Esophagus mucosa (tissue), 1 donor: ENCODE measurements at places on chromosomes 6 and 20.
A peak's percentile ranks its signal among the peaks of the same experiment; 100 is the strongest.

DNA sequence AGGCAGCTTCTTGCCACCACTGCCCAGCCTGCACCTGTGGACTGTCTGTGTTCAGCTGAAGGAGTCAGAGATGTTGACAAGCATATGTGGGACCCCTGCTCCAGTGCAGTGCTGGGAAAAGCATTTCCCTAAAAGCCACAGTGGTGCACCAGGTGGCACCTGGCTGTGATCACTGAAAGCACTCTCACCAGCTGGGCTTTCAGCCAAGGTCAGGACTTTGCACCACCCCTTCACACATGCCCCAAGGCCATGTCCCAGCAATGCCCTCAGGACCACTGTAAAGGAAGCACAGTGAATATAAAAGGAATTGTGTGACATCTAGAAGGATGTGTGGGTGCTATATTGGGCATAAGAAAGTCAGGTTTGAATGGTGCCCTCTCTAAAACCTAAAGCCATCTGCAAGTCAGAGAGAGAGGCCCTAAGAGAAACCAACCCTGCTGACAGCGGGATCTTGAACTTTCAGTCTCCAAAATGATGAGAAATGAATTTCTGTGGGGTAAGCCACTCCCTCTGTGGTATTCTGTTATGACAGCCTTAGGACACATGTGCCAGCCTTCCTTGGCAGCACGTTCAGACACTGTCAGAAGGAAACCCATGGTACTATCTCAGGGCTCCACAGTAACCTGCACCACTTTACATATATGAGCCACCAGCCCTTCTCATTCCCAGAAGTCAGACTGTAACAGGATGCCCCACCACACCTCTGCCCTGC lies 30.7 kb downstream of the CBLN4 start:
- no peak for ATAC-seq

DNA sequence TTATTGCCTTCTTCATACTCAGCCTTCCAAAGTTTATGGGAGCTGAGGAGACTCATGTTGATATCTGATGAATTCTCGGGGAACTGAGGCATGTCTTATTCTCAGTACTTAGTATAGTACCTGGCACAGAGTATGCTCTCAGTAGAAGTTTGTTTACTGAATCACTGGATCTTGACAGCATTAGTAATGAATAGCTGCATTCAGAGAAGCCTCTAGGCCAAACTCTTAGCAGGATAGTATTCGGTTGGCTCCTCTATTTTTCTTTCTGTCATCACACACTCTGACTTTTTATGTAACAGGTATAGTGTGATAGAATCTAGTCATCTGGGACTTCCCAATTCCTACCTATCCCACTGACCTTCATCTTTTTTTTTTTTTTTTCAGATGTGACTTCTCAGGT lies 566.4 kb upstream of the MAN1A1 start:
- peak; percentile 54 for ATAC-seq

- peak; percentile 54 for ATAC-seq
Observed at GRCh38 chr6:157514659-157515496, 133.9 kb downstream of the ZDHHC14 start.

DNA sequence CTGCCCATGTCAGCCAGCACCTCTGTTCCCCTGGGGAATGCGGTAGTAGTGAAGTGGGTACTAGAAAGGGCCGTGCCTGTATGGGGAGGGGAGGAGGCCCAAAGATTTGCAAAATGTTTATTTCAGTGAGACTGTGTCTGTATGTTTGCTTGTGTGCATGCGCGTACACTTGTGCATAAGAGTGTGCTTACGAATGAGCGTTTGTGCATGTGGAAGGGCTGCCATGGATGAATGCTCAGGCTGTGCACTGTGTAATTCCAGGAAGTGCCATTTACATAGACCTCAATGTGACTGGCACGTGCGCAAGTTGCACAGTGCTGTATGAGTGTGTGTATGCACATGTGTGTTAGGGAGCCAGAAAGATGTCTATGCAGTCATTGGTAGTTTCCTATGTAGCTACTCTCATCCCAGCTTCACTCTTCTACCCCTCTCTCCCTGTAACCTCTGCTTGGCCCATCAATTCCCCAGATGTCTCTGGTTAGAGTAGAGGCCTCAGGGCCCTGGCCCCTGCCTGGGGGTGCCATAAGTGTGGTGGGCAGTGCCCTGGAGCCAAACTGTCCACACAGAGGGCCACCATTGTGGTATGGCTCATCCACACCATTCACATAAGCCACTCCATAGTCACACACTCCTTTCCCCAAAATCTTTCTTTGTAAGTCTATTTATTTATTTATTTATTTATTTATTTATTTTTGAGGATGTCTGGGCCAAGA lies 26.8 kb upstream of the SLC22A7 start:
- peak; percentile 24 for ATAC-seq

- ATAC-seq, result no peak
Observed at GRCh38 chr20:39222101-39222500, 260.0 kb downstream of the DHX35 start.

DNA sequence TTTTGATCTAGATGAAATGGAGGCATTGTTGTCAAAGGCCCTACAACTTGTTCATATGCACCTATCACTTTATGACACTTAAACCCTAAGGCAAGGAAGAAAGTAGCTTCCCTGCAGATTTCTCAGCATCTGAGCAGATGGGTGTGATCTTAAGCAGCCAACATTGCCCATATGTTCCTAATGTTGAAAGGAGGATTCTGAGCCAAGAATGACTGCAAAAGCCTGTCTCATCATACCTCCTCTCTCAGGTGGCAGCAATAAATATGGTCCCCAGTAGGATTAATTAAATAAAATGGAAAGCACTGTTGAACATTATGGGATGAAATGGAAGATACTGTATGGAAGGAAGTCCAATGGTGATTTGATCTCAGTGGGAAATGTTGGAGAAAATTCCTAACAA lies 538.1 kb upstream of the MAN1A1 start:
- ATAC-seq, result no peak

DNA sequence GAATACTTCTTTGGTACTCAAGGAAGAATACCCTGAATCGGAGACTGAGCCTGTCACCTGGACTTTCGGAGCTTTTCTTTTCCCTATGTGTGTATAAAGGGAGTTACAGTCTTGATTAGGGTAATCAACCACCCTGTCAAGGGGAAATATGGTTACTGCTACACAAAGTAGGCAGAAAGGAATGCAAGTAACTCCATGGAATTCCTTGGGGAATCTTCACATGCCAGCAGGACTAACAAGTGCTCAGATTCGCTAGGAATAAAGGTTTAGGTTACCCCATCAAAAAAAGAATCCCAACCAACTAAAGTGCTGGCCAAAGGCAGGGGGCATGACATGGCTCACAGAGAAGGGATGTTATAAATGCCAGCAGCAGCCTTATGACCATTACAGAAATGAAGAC lies 10.4 kb downstream of the KCNS1 start:
- ATAC-seq, result no peak

GRCh38 chr20:47973519-47974233 lies 188.4 kb upstream of the SULF2 start:
- peak; percentile 36 for ATAC-seq

GRCh38 chr20:50418890-50419642 lies 91.1 kb upstream of the PTPN1 start:
- ATAC-seq, result no peak

DNA sequence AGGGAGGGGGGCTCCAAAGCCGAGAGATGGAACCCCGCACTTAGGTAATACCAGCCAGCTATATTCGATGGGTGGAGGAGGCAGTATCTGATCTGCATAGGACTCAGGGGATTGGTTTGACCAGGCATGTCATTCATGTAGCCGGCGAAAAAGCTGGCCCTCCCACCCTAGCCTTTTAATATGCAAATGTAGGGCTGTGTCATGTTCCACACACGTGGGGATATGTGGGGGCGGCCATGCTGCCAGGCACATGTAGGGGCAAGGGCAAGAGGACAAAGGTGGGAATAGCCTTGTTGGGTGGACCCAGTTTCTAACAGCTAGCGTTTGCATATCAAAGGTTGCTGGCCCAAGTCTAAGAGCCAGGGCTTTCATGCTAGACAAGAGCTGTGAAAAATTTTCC lies 39.1 kb upstream of the DDR1 start:
- ATAC-seq, result no peak

DNA sequence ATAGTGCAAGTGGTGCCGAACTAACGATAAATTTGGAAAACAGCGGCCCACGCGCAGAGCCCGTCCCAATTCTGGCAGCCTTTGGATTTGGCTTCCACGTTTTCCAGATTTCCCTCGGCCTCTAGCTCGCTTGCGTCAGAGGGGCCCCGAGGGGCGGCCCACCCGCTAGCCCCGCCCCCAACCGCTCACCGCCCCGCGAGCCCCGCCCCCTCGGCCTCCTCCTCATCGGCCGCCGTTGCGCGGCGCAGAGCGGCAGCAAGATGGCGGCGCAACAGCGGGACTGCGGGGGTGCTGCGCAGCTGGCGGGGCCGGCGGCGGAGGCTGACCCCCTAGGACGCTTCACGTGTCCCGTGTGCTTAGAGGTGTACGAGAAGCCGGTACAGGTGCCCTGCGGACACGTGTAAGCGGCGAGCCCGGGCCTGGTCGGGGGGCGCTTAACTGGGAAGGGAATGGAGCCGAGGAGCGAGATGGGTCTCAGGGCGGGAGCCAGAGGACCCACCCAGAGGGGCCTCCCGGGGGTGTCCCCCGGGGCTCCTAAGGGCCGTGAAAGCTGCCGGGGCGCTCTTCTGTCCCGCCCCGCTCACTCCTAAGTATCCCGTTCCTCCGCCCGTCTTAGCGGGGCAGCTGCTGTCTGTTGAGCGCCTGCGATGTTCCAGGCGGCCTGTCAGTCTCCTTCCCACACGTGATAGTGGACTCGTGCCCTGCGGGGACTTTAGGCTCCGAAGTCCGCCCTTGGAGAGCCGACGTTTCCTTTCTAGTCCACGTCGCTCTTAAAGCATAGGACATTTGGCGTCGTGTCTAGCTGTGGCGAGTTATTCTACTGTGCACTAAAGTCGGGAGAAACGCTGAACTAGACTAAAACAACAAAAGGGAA lies at the start of gene RNF114:
Gene RNF114 (plus strand): TSS at position 245 of the 874 bp plus-strand sequence. CDS start 16 bp downstream, at position 261.
- peak; percentile 97 for ATAC-seq

DNA sequence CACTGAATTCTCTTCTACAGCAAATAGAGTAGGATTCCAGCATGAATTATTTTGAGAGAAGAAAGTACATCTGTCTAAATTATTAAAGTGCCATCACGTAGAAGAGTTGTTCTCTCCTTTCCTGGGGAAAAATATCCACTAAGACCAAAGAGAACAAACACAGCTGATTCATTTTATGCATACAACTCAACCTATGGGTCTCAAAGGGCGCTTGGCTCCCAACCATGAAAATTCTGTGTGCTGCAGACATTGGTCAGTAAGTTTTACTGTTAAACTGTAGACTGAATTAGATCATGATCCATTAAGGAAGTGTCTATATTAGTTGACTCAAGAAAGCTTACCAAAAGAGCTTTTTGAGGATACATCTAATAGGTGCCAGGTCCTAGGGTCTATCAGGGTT lies 83.5 kb downstream of the FRK start:
- no peak for ATAC-seq

GRCh38 chr20:63655249-63655648 lies 2.0 kb upstream of the STMN3 start:
- ATAC-seq, result no peak

DNA sequence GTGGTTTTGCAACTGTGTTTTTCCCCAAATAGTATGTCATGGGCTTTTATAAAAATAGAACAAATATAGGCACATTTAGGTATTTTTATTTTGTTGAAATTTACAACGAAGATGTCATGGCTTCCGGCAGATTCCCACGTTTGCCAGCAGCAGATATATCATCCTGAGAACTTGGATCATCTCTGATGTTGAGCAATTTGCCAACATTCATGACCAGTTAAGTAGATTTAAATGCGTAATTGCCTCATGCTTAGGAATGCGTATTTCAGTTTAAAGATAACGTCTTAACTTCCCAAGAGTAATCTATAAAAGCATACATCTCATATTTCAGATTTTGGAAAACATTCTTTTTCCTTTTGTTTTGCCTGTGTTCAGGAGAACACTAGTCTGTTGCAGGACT lies 457.8 kb downstream of the QKI start:
- ATAC-seq, result no peak

GRCh38 chr20:59173938-59174491 lies 10.4 kb downstream of the ZNF831 start:
- ATAC-seq, result no peak

DNA sequence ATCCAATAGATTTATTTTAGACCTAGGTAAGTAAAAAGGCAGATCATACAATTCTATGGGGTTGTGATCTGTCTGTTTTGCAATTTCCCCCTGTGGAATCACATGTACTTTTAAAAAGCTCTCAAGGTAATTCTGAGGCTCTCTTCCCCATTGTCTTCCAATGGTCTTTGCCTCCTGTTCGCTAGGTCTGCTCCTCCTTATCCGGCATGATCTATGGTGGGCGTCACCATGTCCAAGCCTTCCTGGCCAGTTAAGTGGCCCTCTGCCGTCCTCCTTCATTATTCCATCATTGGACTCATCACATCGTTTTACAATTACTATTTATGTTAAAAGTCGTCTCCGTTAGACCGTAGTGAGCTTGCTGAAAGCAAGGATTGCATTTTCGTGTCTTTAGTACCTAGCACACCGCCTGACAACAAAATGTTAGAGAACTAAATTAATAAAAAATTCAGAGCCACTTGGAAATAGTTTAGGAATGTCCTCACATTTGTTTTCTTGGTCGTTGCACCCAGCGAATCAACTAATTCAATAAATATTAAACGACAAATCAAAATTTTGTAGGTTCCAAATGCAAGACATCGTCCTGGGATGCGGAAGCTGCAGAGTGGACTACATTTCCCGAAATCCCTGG lies 2.2 kb upstream of the STXBP5 start:
- ATAC-seq, result no peak

DNA sequence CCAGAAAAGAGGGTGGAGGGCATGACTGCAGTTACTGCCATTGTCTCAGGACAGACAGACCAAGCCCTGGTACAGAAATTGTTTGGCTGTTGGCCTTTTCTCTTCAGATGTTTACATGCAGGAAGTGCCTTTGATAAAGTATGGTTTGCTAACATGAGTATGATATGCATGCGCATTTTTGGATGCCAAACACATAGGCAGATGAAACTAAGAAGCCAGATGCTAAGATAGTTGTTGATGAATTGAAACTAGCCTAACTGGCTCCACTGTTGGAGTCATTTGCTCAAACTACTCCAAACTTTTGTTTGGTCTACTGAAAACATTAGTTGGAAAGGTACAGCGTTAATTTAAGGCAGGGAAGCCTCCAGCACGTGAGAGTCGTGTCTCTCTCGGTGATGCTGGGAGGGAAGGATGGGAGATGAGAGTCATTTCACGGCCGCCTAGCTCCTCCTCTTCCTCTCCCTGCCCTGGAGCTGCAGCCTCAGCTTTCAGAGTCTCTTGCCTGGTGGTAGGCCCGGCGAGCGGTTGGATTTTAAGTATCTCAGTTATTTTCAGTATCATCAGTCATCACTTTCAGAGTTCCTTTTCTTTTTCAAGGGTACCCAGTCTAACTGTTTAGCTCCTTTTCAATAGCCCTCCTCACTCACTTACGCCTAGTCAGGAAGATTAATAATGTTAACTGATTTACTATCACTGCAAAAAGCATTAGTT lies 29.7 kb downstream of the RREB1 start:
- peak; percentile 42 for ATAC-seq

DNA sequence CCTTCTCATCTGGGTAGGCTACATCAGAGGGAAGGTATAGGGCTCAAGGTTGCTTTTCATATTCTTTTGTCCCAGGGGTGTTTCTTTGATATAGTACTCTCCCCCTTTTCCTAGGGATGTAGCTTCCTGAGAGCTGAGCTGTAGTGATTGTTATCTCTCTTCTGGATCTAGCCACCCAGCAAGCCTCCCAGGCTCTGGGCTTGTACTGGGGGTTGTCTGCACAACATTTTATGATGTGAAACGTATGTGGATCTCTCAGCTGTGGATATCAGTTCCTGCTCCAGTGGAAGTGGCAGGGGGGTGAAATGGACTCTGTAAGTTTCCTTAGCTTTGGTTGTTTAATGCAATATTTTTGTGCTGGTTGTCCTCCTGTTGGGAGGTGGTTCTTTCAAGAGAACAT lies 437.3 kb upstream of the SYNCRIP start:
- ATAC-seq, result no peak
